HT-29 (cell line): ENCODE measurements at places on chromosomes 13 and 19.
A peak's percentile ranks its signal among the peaks of the same experiment; 100 is the strongest.

GRCh38 chr13:52811841-52812240 lies 36.6 kb downstream of the PCDH8 start:
- DNase-seq: no peak

- no peak for DNase-seq
These were observed 57.0 kb downstream of the SLC10A2 start for GRCh38 chr13:103009051-103009840.

DNA sequence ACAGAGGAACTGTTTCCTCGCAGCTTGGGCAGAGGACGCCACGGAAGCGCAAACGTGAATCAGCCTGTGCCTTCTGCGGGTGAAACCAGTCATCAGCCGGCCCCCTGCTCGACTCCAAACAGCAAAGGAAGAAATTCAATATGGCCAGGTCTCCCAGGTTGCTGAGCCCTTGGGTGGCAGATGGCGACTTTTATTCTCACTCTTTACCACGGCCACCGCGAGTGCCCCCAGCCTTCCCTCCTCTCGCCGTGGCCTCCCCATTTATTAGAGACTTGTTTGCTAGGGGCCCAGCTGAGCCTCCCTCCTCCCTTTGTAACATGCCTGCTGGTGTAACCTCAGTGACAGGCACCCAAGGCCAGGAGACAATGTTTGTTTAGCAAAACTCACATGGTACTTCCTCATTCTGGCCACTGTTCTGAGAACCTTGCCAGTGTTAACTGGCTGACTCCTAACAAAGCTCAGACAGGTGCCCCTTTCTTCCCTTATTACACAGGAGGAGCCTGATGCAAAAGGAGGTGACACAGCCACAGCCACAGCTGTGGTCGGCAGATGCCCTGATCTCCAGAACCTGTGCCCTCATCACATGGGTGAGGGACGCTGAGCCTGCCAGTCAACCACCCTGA lies 5.8 kb downstream of the RAB20 start:
- peak; percentile 90 for DNase-seq

DNA sequence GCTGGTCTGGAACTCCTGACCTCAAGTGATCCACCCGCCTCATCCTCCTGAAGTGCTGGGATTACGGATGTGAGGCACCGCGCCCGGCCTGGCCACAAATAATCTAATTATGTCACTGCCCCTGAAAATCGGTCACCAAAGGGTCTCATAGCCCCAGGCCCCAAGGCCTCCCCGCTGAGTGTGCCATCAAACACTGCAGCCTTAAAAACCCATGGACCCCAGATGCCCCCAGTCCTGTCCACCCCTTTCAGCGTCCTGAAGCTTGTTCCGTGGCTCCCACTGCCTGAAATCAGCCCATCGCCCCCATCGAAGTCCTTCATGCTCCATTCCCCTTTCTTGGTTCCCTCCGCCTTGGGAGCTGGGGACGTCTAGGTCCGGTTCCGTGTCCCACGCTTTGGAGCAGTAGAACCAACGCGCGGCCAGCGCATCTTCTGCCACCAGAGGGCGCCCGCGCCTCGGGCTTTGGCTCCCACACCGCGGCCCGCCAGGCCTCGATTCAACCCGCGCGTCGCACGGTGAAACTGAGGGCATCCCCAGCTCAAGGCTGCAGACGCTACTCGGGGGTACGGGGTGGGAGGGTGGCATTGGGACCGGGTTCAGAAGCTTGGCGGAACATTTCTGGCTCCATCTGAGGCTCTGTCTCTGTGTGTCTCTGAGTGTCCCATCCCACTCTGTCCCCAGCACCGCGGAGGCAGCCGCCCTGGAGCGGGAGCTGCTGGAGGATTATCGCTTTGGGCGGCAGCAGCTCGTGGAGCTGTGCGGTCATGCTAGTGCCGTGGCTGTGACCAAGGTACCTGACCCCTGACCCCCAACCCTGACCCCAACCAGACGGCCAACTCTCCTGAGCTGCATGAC lies 3.5 kb downstream of the YJEFN3 start:
- peak; percentile 74 for DNase-seq

GRCh38 chr19:771332-771785 lies 20.4 kb downstream of the MISP start:
- DNase-seq: peak; percentile 43

GRCh38 chr19:54333586-54334298 lies 5.2 kb downstream of the LILRA4 start:
- DNase-seq: no peak

DNA sequence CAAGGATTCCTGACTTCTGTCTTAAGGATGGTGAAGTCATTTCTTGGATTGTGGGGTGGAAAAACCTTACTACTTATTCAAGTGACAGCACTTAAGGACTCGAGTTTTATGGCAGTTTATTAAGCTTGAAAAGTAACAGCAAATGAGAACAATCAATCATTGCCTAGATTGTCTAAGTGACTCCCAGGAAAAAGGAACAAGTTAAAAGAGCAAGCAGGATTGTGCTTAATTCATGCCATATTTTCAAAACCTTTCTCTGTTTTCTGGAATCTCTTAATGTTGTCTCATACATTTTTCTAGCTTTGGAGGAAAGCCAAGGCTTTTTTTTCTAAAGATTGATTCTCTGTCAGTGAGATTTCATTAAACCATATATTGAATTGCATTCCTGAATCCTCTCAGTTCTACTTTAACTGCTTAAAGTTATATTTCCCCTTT lies 236.2 kb upstream of the HTR2A start:
- DNase-seq: no peak

DNA sequence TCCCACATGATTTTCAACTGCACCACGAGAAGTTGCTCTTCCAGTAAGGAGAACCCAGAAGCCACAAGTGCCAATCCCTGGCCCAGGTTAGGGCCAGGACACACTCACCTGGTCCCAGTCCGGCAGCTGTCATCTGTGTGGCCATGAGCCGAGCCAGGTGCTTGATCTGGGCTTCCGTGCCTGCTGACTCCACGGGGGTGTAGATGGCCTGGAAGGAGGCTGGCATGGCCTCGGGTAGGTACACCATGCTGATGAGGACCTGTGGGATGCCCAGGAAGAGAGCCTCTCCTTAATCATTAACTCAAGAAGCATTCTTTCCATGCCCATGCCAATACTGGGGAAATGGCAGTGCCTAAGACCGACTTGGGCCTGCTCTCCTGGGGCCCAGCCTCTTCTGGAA lies 19.9 kb upstream of the RSPH6A start:
- DNase-seq: no peak

- no peak for DNase-seq
These were observed 188.9 kb downstream of the KCTD12 start for GRCh38 chr13:76697288-76697687.

GRCh38 chr13:45670189-45670885 lies 31.8 kb upstream of the CBY2 start:
- no peak for DNase-seq

DNA sequence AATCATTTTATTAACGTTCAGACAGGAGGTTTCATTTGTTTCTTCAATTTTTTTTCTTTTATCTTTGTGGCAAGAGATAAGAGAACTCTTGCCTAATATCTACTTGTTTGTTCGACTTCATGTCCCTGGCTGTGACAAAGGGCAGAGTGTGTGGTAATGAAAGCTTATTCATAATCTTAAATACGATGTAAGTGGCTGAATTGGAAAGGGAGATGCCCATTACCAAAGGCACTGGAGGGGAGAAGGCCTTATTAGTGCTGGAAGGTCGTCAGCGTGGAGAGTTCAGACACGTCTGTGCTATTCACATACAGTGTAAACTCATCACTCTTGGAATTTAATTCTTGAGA lies 54.0 kb downstream of the RFC3 start:
- DNase-seq: no peak

DNA sequence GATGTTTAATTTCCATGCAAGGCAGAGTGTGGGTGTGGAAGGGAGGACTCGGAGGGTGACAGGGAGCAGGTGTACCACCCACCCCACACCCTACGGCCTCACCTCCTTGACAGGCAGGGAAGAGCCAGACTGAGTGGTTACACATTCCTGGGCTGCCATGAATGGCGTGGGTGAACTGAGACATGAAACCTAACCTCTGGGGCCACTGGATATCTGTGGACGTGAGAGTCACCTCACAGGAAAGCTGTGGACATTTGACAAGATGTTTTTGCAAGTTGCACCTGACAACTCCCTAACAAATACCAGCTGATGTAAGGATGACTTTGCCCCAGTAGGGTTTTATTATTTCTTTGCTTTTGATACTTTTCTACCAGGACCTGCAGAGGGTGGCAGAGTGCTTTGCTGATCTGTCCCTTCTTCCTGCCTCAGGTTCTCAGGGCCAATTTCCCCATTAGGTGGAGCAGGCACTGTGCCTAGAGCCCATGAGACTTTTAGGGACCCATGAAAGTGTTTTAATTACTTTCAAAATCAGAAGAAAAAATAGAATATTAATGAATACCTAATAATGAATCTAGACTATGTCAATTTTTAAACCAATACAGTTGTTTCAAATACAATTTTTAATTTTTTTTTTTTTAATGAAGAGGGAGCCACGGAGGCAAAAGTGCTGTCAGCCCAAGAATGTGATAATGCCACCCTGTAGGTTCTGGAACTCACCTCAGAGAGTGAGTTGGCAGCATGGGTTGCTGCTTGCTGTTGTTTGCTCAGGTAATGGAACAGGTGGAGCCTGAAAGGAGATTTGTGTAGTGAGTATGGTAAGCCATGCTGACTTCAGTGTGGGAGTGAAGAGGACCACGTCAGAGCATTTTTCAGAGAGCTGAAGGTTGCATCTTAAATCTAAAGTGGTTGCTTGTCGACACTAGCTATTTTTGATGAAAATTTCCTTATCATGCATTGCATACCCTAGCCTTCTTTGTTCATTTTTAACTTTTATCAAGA lies 58.0 kb upstream of the CYSLTR2 start:
- DNase-seq: peak; percentile 87
